Activated CD8-positive, alpha-beta memory T cell treated with anti-CD3 and anti-CD28 coated beads for 1 hour (primary cell): ENCODE measurements at places on chromosomes 7 and 10.

DNA sequence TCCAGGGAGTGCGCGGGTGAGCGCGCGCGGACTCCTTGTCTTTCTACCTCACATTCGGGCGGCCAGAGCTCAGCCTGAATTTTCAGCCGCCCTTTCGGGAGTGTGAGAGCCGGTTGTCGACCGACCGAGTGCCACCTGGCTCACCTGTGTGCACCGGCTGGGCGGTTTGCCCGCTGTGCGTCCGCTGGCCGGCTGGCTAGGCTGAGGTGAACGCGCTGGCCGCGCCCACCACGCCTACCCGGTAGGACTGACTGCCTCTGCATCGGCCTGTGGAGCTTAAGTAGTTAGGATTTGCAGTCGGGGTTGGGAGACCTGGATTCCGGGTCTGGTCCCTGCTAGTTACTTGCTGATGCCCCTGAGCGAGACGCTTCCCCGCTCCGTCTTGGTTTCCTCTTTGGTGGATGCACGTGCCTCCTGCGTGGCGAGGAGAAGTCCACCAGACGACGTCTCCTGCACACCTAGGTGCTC, 553 bp downstream of the TSPAN15 start:
- no peak for DNase-seq

DNA sequence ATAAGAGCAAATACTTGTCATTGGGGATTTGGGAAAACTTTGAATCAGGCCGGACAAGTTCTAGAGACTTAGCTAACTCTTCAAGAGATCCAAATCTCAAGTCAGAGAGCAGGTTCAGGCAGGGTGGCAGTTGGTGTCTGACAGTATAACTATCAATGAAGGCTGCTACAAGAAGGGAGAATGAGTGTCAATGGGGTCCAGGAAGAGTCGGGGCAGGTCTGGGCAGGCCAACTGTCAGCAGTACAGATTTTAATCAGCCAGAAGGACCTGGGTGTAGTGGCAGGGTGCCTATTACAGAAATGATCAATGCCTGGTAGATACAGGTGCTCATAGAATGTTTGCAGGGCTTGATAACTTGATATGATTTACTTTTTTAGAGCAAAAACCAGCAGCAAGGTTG, 751.1 kb downstream of the GRM8 start:
- DNase-seq = no peak

DNA sequence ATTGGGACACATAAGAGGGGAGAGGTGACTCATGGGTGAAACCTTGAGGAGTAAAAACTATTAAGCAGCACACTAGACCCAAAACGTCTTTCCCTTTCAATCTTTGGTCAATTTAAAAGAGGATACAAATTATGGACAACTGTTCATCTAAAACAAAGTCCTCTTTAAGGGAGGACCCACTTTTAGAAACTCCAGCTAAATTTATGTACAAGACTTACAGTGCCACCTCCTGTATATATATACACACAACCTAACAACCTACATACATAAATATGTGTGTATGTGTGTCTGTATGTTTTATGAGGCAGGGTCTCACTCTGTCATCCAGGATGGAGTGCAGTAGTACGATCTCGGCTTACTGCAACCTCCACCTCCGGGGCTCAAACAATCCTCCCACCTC, 18.1 kb upstream of the ZC3HAV1 start:
- no peak for DNase-seq

DNA sequence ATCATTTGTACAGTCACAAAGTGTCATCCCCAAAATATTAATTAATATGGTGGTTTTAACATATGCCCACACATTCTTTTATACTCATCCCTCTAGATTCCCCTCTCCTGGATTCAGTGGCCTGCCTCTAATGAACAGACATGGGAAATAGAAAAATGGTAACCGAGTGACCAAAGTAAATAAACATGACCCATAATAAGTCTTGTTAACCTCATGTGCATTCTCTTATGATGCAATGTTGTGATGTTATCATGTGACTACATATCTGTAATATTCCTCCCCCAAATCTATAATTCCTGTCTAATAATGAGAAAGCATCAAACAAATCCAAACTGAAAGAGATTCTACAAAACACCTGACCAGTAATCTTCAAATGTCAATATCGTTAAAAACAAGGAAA, 164.5 kb upstream of the PRSS1 start:
- no peak for DNase-seq

- DNase-seq = no peak
These were observed 1358.9 kb upstream of the LRRTM3 start for GRCh38 chr10:65566906-65567305.

- DNase-seq = no peak
These were observed 133.2 kb upstream of the TBX20 start for GRCh38 chr7:35386816-35387706.

DNA sequence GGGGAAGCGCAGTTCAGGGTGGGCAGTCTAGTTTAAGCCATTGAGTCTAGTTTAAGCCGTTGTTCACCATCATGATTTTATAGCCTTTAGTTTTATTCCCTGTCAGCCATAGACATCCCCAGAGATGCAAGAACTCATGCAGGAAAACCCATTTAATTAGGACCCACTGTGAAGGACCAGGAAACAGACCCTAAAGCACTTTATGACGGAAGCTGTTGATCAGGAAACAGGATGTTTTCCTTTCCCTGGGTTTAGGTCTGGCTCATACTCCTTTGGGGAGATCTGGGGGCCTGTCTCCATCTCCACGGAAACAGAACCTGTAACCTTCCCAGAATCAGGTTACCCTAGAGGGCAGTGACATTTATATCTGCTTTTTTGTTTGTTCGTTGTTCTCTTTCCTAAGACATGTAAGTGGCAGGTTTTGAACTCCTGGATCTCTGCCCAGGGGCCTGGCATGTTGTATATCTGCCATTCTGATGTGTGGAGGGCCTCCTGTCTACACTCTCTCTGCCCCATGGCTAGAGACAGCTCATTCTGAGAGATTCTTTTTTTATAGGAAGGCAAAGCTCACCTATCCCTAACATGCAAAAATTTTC, 657.2 kb upstream of the GALNT17 start:
- DNase-seq = no peak

- no peak for DNase-seq
These were observed 253.1 kb upstream of the KLF14 start for GRCh38 chr7:130987092-130987491.

GRCh38 chr7:44678471-44679179, 70.0 kb upstream of the ZMIZ2 start:
- no peak for DNase-seq

- DNase-seq = no peak
These were observed 42.5 kb downstream of the ASZ1 start for GRCh38 chr7:117384688-117385362.

DNA sequence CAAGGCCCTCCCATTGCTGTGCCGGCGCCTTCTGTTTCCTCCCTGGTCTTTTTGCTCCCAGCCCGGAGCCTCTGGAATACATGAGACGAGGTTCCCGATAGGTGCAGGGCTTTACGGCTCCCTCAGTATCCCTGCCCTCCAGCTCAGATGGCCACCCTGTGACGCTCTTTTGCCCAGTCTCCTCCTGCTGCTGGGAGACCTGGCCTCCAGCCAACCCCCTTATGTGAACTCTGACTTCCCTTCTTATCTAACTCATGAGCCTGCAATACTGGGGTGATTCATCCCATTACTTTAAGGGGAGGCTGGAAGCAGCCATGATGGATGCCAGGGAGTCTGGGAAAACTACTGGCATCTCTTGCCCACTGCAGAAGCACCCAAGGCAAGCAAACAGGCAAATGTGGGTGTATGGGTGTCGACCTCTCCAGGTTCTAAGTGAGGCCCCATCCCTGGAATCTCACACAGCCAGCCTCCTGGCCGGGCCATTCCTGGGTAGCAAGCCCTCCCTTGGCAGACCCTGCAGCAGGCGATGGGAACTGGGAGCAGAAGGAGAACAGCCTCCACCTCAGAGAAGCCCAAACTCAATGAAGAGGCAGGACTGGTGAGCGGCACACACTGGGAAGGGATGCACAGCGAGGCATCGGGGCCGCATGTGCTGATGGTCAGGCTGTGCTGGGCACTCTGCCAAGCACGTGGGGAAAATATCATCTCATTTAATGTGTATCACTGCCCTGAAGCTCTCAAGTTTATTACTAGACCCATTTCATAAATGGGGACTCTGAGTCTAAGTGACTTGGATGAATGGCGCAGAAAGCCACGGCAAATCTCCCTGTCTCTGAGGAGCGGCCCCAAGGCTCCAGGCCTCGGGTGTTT, 97.5 kb downstream of the FAM53B start:
- DNase-seq = no peak

GRCh38 chr10:93652857-93653256, 40.5 kb downstream of the PDE6C start:
- no peak for DNase-seq

DNA sequence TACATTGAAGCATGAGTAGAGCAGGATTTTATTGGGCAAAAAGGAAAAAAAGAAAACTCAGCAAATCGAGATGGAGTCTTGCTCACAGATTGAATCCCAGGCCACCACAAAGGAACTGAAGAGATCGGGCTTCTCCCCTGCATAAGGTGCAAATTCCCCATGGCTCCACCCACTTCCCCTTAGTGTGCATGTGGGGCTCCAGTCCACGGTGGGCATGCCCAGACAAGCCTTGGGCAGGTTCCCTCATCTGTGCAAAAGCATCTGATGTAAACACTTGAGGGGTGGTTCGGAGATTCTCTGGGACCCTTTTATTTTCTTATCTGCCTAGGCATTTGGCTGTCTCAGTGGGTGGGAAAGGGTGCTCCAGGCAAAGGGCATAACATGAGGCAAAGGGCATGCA, 150.7 kb downstream of the CFTR start:
- no peak for DNase-seq

- no peak for DNase-seq
These were observed 13.9 kb downstream of the MGAM2 start for GRCh38 chr7:142125256-142125955.

GRCh38 chr7:76291351-76292212, 10.9 kb upstream of the HSPB1 start:
- DNase-seq = peak; percentile 66

GRCh38 chr7:41244246-41244645, 458.6 kb downstream of the INHBA start:
- DNase-seq = no peak

GRCh38 chr10:79310200-79310865, 36.9 kb upstream of the PPIF start:
- DNase-seq = no peak

DNA sequence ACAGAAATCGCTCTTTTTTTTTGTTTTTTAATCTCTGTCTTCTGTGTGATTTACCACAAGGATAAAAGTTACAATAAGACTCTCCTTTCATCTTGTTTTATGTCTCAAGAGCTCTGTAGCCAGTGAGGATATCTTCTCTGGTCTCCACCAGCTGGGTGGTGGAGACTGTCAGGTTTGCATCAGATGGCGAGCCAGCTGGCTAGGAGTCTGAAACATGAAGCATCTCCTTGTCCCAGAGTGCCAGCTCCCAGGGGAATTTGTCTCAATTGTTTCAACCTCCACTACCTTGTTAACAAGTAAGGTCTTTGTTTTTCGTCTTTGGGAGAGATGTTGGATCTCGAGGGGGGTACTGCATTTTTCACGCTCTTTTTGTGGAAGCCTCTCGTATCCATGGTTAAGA, 47.3 kb downstream of the FRMPD2 start:
- DNase-seq = no peak

GRCh38 chr7:151699928-151700319, 177.0 kb downstream of the PRKAG2 start:
- no peak for DNase-seq

- no peak for DNase-seq
These were observed 44.0 kb upstream of the ITGB1 start for GRCh38 chr10:33001908-33002492.

DNA sequence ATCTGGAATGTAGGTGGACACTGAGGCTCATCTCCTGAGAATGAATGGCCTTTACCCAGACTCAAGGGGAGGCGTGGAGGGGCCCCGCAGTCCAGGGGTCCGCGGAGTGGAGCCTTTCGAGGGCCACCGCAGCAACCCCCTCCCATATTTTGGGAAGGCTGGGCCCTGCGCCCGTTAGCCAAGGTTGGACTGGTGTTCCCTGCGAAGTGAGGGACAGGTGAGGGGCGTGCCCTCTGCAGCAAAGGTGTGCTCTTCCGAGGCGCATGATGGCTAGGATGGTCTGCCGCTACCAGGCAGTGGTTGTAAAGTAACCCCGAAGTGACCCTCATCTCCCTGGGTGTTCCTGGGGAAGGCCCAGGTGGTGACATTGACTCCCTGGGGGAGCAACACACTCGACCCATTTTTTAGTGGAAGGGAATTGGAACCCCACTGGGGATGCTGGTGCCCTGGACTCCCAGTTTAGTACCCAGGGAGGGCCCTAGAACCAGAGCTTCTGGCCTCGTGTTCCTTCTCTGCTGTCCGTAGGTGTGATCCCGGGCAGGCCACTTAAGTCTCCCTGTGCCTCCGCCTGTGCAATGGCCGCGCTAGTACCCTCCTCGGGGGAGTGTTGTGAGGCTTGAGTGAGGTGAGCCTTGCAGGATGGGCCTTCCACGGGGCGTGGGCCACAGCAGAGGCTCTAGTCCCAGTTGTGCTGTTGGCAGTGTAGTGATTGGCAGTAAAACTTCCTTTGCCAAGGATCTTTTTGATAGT, 779 bp downstream of the FAM241B start:
- DNase-seq = no peak

- DNase-seq = no peak
These were observed 7.5 kb downstream of the LMOD2 start for GRCh38 chr7:123663200-123663599.

DNA sequence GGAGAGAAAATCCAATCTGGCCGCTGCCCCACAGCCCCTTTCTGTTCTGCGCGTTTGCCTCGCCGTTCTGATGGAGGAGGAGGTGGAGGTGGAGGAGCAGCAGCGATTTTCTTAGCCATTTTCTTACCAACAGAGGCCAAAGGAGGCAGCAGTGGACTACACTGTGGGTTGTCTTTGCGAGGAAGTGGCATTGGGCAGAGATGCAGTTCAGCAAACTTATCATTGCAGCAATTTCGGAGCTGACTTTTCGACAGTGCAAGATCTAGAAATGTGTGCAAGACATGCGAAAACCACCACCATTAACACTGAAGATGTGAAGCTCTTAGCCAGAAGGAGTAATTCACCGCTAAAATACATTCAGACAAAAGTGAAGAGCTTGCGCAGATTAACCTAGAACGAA, 1.9 kb upstream of the ARL4A start:
- DNase-seq = no peak

GRCh38 chr7:12475362-12476063, 71.8 kb upstream of the VWDE start:
- no peak for DNase-seq

- no peak for DNase-seq
These were observed 25.9 kb upstream of the GNA12 start for GRCh38 chr7:2869981-2870380.

DNA sequence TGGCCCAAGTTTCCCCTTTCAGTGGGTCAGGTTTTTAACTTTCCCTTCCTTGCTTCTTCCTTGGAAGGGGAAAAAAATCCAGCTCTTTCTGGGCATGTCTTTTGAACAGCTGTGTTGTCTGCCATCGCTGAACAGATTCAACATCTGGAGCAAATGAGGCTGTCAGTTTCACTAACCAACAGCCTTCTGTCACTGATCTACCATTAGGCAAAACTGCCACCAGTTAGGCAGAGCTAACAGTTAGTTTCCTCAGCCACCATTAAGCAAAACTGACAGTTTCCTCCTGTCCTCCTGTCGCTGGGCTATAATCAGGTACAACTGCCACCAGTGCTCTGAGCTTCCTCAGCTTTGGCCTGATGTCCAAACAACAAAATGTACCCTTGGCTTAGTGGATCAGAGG, 81.9 kb downstream of the NPTX2 start:
- no peak for DNase-seq

GRCh38 chr7:151759591-151760042, 117.3 kb downstream of the PRKAG2 start:
- DNase-seq = no peak
